Left colon (tissue), 2 donors: ENCODE measurements at places on chromosomes 6 and 20. TPM values are rescaled to one million over a fixed set of nuclear protein-coding genes. Genes with fewer than 3 reads are reported as not detected.

The TPX2 gene
- 7.4 TPM for total RNA-seq

The BPI gene
- not detected for total RNA-seq

The TMC2 gene
- total RNA-seq, result not detected

The SYCP2L gene
- 0.18 TPM for total RNA-seq

The PTGIS gene
- 13.0 TPM for total RNA-seq

The AKAP12 gene
- 25.2 TPM for total RNA-seq

The RIPOR3 gene
- 3.9 TPM for total RNA-seq

The MYO6 gene
- total RNA-seq, result 78.3 TPM

The BCAS4 gene
- total RNA-seq, result 2.8 TPM

The C6orf15 gene
- total RNA-seq, result not detected

The DEFB132 gene
- not detected for total RNA-seq

The FAM83C gene
- not detected for total RNA-seq

The TENT5A gene
- 26.3 TPM for total RNA-seq

The SLC35B3 gene
- total RNA-seq, result 45.7 TPM

The ACTR5 gene
- 10.1 TPM for total RNA-seq

The HSPA1L gene
- total RNA-seq, result 1.1 TPM

The GABRR1 gene
- total RNA-seq, result not detected

The DNAH8 gene
- total RNA-seq, result not detected

The TTK gene
- total RNA-seq, result 5.7 TPM

The TFAP2C gene
- total RNA-seq, result 0.52 TPM

The CD109 gene
- total RNA-seq, result 4.3 TPM
